ENCODE measurements at places on chromosomes 6 and 20.

DNA sequence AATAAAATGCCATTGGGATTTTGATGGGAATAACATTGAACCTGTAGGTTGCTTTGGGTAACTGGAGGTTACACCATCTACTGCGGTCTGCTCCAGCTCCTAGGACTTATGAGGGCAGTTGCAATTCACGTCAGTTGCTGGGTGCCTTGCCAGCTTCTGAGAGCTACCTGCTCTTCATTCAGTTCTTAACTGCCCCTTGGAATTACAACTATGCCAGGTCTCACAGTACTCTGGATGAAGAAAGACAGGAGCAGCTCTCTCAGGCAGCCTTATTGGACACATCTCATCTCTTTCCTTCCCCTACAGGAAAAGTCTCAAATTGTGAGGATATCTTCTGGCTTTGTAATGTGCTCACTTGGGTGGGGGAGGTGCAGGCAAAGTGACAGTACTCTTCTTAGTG lies 1643.3 kb downstream of the GRIK2 start:
- no peak for DNase-seq

GRCh38 chr6:41548098-41548840 lies 2.1 kb downstream of the FOXP4 start:
- DNase-seq = no peak

GRCh38 chr6:98648211-98648914 lies 186.0 kb upstream of the POU3F2 start:
- no peak for DNase-seq

GRCh38 chr6:5051394-5051793 lies 33.7 kb upstream of the PPP1R3G start:
- no peak for DNase-seq

- DNase-seq = peak; percentile 63
Observed at GRCh38 chr20:47319517-47320252, 36.8 kb downstream of the ZMYND8 start.

GRCh38 chr6:94414041-94414440 lies 994.7 kb upstream of the EPHA7 start:
- DNase-seq = no peak

GRCh38 chr6:3286641-3287171 lies 28.0 kb downstream of the PSMG4 start:
- no peak for DNase-seq

- DNase-seq = peak; percentile 62
Observed at GRCh38 chr20:39067526-39068216, 105.5 kb downstream of the DHX35 start.

GRCh38 chr6:108363113-108363512 lies 68.3 kb downstream of the AFG1L start:
- DNase-seq = no peak

GRCh38 chr20:49894073-49894470 lies 21.3 kb downstream of the SPATA2 start:
- no peak for DNase-seq

GRCh38 chr6:104301951-104302350 lies 557.8 kb downstream of the HACE1 start:
- DNase-seq = no peak

DNA sequence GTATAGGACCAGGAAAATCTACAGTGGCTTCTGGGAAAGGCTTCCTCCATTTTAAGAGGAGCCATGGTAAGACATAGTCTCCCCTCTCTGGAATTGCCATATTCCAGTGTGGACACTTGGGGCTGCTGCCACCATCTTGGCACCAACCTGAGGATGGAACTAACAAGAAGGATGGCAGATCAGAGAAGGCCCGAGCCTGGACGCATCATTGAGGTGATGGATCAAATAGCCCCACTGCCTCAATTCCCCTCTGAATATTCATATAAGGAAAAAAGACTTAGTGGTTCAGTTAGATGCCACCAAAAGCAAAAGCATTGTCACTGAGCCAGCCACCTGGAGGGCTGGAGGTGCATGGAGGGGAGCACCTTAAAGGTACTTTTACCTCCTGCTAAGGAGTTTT lies 25.9 kb downstream of the PLAGL2 start:
- no peak for DNase-seq

DNA sequence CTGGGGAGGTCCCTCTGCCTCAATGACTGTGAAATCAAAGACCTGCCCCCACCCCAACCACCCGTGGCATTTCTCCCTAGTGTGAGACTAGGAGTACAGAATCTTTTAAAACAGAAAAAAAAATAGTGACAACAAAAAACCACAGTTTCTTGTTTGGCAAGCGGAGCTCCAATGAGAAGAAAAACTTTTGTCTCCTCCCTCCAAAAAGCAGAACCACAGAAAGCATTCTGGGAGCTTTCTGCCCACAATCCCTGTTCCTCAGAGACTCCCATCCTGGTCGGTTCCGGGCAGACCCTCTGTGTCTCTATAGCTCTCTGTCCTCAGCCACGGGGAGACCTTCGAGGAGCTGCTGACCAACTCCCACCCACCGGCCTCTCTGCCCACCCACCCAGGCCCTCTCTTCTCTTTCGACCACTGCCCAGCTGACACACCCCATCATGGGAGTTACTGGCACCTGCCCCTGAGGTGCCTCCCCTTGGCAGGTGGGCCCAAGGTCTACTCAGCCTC lies 4.9 kb downstream of the PREX1 start:
- DNase-seq = no peak

DNA sequence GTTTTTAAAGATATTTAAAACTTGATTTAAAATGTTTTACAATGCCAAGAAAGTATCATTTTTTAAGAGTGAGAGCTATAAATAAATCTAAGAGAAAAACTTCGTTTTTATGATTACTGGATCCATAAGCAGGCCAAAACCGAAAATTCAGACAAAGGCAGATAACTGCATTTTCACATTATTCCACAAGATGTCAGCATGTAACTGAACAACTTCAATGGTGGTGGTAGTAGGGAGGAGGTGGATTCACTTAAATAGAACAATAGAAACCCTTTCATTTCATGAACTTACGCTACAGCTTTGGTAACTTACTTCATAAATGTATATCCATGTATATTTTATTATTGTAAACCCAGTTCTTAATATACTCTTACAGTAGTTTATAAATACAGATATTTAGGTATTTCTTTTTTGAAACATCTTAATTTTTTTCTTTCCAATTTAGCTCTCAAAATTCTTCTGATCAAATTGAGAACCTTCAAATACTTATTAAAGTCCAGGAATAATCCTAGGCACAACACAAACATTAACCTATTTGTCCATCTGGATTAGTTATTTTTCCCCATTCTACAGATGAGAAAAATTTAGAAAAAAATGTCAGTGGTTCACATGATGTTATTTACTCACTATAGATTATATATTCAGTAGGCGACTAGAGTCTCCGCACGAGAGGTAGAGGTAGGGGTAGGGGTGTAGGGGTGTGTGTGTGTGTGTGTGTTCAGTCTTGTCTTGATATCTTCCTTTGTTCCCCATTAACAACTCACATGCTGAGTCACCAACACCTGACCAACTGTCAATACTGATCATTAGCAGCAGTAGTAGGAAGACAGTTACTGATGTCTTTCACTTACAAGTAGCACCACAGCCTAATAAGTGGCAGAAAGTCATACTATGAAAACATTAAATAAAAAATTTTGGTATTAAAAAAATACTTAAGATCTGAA lies 111.5 kb downstream of the ARHGAP18 start:
- DNase-seq = peak; percentile 83

- DNase-seq = peak; percentile 79
Observed at GRCh38 chr6:4809999-4810918, 34.1 kb downstream of the CDYL start.

- no peak for DNase-seq
Observed at GRCh38 chr6:150567380-150567779, 32.3 kb upstream of the PLEKHG1 start.

DNA sequence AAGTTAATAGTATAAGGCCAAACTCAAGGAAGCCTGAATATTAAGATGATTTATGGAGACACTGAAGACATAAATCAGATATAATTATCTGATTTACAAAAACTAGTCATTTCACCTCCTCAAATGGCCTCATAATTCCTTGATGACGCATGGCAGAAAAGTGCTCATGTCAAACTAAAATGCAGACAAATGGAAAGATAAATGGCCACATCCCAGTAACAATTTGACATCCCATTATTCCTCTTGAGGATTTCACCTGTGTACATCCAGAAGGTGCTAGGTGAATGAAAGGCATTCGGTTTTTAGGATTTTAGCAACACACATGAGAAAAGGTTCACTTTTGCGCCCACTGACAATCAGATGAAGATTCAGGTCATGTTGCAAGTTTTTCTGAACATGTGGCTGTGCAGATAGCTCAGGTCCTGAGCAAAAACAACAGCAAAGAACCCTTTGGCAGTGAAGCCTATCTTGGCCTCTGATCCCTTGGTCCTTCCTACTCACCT lies 24.2 kb downstream of the SGK1 start:
- no peak for DNase-seq

DNA sequence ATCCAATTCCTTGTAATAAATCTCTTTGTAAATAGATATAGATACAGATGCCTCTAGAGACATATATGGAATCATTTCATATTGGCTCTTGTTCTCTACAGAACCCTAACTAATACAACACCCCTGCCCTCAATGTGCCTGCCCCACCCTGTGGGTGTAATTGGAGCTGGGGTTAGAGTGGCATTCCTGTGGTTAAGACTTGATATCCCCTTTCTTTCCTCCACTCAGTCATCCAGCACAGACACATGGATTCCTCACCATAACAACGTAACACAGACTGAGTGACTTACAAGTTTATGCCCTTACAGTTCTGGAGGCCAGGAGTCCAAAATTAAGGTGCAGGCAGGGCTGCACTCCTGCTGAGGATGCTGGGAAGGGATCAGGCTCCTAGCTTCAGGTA lies 42.8 kb downstream of the C6orf118 start:
- DNase-seq = no peak

GRCh38 chr6:158810155-158811095 lies 8.7 kb downstream of the EZR start:
- no peak for DNase-seq

DNA sequence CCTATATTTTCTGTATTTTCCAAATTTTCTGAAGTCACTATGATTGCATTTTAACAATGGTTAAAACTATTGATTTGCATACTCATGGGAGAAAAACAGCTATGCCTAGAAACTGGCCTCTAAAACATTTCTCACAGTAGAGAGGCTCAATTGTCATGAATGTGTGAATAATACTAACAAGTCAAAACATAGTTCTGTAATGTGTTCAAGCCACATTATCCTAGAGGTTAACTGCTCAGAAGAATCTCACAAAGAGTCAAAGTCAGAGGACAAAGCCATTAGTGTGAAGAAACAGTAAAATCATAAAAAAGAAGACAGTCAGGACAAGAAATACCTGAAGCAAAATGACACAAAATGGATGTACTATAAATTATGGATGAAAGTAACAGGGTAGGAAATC lies 12.5 kb upstream of the ALDH8A1 start:
- DNase-seq = no peak

DNA sequence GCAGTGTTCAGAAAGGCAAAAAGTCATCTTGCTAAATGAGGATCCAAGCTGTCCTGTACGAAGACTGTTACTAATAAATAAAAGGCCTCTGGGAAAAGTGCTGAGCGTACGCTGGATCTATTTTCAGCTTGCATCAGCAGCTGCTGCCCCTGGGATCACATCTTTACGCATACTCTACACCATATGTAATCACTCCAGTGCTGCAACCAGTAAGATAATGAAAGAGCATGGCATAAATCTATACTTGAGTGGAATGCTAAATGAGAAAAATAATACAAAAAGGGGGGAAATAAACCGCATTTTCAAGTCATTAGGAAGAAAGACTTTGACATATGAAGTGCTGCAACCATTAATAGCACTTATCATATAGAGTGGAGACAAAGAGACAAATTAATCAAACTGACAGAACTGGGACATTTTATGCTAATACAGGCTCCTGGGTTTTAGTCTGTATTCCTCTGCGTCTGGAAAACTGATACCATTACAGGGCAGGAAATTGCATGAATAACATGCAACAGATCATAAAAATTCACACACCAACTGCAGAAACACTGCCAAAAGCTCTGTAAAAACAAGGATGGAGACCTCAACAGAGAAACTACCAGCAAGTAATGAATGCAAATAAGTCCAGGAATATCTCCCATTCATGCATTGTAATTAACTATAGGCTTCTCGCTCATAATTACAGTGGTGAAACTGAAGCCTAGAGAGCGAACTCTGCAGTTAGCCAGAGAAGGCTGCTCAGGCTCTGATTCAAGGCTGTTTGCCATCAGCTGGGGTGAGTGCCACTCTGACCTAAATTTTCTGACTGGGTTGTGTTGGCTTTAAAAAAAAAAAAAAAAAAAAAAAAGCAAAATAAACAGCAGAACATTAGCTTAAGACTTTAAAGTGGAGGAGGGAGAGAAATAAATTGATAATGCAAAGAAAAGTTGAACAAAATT lies 83.8 kb downstream of the GJA10 start:
- peak; percentile 36 for DNase-seq

DNA sequence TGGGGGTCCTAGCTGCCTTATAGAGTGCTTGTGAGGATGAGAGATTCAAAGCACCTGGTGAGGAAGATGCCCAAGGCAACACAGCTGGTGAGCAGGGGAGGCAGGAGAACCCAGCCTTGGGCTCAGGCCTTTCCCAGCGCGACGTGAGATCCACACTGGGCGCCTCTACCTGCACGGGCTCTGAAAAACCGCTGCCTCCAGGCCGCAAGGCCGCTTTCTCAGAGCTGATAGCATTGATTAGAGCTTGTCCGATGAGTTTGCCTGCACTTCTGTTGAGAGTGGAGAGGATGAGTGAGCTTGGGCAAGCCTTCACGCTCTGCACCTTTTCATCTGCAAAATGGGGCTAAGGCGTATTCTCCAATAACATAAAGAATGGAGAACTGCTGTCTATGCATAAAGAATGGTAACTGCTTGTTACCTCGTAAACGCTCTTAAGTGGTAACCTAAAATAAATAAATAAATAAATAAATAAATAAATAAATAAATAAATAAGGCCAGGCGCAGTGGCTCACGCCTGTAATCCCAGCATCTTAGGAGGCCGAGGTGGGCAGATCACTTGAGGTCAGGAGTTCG lies 916 bp downstream of the PABPC1L start:
- no peak for DNase-seq

DNA sequence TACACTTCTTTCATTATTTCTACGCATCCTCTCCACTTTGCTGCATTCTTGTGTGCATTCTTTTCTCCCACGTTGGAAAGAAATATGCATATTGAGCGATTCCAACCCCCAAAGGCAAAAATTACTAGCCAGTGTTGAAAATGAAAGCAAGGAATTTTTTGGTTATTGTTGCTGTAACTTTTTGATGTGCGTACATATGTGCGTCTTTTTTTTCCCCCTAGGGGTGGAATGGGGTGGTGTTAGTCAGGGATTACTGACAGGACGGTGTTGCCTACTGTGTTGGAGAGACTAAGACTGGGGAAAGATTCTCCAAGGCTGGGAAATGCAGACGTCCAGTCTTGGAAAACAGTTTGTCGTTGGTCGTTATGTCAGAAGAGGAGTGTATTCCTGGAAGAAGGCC lies 44.2 kb upstream of the ESR1 start:
- DNase-seq = peak; percentile 56

DNA sequence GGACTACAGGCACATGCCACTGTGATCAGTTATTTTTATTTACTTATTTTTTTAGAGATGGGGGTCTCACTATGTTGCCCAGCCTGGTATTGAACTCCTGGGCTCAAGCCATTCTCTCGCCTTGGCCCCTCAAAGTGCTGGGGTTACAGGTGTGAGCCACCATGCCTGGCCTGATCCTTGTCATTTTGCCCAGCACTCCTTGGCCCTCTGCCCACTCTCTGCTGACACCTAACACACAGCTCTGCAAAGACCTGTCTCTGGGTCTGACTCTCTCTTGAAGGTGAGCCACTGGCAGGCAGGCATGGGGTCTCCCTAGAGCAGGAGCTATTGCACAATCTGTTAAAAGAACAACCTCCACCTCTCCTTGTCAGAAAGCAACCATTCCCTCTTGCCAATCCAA lies 155.6 kb downstream of the ZFP64 start:
- DNase-seq = no peak

GRCh38 chr6:7904654-7905319 lies 5.8 kb downstream of the TXNDC5 start:
- DNase-seq = no peak

Data from foreskin fibroblast (primary cell).